ENCODE measurements at places on chromosomes 13 and 19.

- DNase-seq: no peak
These were observed 22.9 kb upstream of the WTIP start for GRCh38 chr19:34458677-34459076.

GRCh38 chr19:46030812-46031550, 8.1 kb upstream of the PGLYRP1 start:
- DNase-seq: no peak

GRCh38 chr19:1457031-1457739, 7.3 kb downstream of the APC2 start:
- DNase-seq: no peak

GRCh38 chr13:100510208-100510957, 78.2 kb downstream of the GGACT start:
- DNase-seq: no peak

- DNase-seq: no peak
These were observed 205.5 kb downstream of the NDFIP2 start for GRCh38 chr13:79686441-79686840.

DNA sequence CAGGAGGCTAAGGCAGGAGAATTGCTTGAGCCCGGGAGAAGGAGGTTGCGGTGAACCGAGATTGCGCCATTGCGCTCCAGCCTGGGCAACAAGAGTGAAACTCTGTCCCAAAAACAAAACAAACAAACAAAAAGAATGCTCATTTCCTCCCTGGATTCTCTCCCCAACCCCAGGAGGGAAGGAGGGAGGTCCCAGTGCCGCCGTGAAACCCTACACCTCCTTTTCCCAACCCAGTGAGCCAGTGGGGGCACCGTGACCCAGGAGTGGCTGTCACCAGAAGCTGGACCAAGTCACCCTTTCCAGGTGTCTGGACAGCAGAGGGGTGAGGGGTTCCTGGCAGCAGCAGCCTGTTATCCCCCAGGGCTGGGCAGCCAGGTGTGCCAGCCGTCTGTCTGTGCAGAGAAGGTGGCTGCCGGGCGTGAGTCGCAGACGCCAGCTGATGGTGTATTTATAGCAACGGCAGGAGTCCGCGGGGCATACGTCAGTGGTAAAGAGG, 23.5 kb downstream of the NFIC start:
- DNase-seq: no peak

DNA sequence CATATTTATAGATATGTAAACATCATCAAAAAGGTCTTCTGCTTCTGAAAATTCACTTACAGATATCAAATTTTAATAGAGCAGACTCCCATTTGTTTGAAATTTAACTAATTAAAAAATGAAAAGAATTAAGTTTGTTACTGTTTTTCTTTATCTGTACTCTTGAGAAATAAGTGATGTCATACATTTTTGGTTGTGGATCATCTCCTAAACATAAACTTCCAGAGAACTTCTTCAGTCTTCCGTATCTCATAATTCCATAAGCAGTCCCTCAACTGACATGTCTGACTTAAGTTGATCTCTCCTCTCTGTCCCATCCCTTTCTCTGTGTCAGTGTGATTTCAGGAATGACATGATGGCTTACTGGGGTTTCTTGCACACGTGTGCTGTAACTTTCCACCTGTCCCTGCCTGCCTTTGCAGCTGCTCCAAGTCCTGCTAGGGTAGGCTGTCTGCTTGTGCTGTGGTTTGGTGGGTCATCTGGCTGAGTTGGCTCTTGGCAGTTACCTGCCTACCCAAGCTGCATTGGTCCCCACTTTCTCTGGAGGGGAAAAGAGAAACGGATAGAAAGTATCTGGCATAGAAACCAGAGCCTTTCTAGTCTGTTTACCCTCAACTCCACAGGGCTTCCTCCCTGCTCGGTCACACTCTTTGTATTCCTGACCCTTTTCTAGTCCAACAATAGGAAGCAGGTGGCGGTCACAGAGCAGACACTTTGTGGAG, 127.1 kb downstream of the GGACT start:
- no peak for DNase-seq

DNA sequence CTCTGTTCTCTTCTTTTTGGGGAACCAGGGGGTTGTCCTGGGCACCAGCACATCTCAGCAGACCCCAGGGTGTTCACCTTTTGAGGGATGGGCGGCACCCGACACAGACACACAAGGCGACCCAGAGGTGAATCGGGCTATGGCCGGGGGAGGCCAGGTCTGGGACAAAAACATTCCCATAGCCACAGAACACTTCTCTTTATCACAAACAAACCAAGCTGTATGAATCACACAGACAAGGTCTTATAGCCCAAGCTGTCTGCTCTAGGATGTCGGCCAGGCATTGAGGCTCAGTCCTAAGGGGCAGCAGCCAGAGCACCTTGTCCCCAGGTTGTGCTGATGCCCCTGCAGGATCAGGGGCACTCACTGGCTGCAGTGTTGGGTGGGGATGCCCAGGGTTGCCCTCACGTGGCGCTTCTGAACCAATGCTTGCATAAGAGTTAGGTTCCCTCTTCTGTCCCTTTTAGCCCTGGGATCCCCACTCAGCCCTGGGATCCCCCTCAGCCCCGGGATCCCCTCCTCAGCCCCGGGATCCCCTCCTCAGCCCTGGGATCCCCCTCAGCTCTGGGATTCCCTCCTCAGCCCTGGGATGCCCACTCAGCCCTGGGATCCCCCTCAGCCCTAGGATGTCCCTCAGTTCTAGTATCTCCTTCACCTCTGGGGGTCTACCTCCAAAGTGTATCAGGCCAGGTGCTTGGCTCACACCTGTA, 26.9 kb downstream of the MAU2 start:
- DNase-seq: no peak

GRCh38 chr19:7869910-7870511, 4.2 kb downstream of the PRR36 start:
- no peak for DNase-seq

DNA sequence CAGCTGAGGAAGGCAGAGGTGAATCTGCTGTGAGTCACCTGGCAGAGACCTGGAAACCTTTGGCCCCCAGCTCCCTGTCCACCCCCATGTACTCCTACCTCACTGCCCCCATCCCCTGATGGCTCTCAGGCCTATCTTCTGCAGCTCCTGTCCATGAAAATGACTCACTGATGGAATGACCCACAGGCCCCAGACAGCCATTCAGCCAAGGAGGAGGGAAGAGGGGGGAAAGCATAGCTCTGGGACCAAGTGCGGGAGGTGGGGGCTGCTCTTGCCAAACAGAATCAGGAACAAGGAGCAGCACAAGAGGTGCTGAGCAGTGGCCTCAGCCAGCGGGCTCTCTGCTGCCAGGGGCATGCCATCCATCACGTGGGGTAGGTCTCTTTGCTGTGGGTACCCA, 111.4 kb upstream of the C1QTNF9B start:
- DNase-seq: no peak

DNA sequence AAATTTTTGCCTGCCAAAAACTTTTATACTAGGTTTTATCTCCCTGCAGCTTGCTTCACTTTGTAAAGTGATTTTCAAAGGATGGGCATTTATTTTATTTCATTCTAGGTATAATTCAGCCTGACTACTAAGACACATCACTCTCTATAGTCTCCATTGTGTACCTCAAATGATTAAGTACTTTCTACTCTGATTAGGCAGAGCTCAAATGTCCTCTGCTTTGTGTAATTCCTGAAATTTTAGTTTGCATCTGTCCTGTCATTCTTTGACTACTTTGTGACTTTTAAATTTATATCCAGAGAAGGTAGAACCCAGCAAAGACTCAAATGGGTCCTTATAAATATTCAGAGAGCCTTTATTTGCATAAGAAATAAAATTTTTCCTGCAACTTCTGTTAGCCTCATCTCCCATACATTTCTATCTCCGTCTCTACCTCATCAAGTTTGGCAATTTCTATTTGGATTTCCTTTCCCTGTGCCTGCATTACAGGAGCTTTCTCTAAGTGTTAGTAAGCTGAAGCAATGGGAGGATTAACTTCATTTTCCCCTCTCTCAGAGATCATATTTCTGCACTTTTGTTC, 1038.0 kb upstream of the ATXN8OS start:
- no peak for DNase-seq

DNA sequence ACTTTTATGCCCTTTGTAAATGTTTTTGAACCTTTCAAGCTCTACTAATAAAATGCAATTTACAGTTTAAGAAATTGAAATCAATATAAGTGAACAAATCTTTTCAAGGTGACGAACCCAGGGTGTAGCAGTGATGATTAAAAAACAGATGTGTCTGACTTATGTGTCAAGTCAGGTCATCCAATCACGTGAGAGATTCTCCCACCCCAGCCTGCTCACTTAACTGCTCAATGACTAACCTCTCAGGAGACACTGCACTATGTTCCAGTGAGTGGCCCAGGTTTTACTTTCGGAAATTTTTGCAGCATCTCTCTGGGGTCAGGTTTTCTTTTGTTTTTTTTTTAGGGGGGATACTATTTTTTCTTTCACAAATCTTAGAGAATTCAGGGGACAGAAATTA, 60.7 kb downstream of the ZNF429 start:
- DNase-seq: no peak

DNA sequence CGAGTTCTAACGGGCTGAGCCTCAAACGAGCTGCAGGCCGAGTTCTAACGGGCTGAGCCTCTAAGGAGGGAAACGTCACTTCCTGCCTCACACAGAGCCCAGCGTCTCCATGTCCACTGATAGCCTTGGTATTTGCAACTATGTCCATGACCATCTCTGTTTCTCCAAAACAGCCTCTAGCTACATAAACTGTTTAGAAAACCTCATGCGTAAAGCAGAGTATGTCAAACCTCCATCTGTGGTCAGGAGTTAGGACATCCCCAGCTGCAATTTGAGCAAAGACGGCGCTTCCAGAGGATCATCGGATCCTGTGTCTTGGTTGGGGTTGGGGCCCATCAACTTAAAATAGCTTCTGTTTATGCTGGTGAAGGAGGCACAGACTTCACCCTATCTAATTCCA, 20.8 kb downstream of the RASA3 start:
- DNase-seq: no peak

DNA sequence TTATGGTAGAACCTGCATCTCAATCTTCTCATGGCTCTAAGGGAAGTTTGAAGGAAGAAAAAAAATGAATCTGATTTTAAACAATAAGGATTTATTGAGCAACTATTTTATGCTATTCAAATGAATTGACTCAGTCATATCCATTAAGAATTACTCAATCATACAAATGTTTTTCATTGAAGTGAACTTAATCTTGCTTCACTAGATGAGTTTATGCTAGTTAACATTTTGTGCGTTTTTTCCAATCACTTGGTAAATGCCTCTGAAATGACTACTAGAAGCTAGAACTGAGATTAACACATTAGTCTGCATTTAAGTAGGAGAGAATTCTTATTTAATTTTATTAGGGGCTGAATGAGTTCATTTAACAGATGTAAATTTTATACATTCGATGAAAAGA, 25.2 kb downstream of the RXFP2 start:
- no peak for DNase-seq

DNA sequence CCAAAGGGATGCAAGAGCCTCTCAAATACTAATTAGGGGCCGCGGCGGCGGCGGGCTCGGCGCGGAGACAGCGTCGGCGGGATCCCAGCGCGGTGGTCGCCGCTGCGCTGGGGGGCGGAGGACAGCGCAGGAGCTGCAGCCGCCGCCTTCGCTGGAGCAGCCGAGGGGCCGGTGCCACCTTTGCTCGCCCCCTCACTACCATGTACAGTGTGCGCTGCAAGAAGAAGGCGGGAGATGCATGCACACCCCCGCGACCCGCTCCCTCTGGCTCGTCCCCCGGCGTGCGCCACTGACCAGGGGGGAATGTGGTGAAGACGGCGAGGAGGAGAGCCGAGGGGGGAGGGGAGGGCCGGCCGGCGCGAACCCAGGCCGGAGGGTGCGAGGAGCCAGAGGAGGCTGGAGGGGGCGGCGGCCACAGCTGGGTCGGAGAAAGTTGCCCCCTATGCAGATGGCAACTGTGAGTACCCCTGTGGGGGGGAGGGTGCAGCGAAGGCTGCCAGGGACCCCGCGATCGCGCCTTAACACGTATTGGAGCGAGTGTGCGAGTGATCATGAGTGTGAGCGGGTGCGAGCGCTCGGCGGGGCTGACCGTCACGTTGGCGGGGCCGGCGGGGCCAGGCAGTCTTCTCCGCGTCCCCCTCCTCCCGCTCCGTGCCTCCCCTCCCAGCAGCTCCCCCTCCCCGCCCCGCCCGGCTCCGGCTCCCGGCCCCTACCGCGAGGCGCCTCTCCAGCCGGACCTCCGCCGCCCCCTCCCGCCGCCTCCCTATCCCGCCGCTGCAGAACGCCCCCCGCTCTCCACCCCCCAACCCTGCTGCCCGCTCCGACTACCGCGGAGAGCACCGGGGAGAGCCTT, 808 bp downstream of the SLITRK5 start:
- no peak for DNase-seq

DNA sequence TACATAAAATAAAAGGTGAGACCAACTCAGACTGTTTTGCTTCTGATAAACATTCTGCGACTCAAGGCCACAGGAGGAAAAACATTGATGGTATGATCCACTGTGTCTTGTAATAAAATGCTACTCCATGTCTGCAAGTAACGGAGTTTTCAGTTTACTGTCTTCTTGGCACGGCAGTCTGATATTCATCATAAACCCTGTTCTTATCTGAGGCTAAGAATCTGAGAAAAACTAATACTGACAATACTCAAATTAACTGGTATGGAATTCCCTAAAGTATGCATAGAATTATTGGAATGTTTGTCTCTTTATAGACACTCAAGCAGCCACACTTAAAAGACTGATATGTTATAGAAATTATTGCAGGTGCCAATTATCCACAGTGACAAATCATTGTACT, 125.5 kb downstream of the TBC1D4 start:
- DNase-seq: no peak

- DNase-seq: no peak
These were observed at the start of gene PTGER1 for GRCh38 chr19:14475251-14476073. PTGER1 (minus strand) TSS chr19:14475354; CDS start chr19:14474320, 1,034 bp downstream.

GRCh38 chr13:50187352-50188029, 172.2 kb downstream of the KCNRG start:
- DNase-seq: no peak

GRCh38 chr19:54451331-54451871, 2.4 kb downstream of the LENG8 start:
- no peak for DNase-seq

DNA sequence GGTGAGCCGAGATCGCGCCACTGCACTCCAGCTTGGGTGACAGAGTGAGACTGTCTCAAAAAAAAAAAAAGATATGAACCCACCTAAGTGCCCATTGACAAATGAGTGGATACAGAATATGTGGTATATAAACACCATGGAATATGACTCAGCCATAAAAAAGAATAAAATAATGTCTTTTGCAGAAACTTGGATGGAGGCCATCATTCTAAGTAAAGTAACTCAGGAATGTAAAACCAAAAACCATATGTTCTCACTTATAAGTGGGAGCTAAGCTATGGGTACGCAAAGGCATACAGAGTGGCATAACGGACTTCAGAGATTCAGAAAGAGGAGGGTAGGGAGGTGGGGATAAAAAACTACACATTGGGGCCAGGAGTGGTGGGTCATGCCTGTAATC, 29.5 kb downstream of the PLA2G4C start:
- DNase-seq: no peak

DNA sequence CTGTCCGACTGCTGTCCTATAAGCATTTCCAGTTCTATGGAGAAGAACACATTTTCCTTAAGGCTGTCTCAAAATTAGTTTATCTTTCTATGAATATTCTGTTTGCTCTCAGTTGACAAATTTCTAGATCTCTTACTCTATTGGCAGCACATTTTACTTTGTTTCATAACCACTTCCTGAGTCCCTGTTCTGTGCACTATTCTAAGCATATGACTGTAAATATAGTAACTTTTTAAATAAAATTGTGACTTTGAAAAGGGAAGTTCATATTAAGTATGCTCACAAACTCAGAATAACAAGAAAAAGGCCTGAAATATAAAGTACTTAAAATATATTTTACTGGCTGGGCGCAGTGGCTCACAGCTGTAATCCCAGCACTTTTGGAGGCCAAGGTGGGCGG, 56.5 kb upstream of the HTR2A start:
- no peak for DNase-seq

- no peak for DNase-seq
These were observed 3.5 kb downstream of the KEAP1 start for GRCh38 chr19:10499550-10500246.
